Activated naive CD4-positive, alpha-beta T cell (primary cell): ENCODE measurements at places on chromosomes 2 and 18.

- DNase-seq, result no peak
These were observed 6.5 kb downstream of the NBAS start for GRCh38 chr2:15554525-15555218.

- DNase-seq, result no peak
These were observed 323.5 kb upstream of the TANK start for GRCh38 chr2:160836755-160837154.

DNA sequence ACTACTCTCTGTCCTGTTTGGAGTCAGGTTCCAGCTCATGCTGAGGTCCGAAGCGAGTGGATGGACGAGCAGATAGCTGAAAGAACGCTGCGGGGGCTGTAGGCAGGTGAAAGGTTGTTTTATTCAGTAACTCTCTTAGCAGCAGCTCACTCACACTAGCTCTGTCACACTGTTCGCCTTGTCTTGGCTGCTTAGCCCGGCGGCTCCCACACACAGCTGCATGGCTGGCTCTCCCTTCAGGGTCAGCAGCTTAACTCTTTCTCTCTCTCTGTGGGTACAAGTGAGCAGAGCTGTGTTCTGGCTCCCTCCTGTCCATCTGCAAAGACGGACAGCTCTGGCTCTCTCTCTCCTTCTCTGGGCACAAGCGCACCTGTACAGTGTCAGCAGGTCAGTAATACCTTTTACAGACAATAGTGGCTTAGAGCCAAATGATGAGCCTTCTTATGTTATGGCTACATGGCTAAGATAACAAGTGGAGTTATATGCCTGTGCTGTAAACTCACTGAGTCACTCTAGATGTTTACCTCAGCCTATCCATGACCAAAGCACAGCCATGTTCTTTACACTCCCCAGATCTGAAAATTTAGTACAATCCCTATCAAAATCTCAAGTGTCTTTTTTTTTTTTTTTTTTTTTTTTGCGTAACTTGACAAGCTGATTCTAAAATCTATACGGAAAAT is 149.3 kb downstream of the GALNT1 start:
- no peak for DNase-seq

DNA sequence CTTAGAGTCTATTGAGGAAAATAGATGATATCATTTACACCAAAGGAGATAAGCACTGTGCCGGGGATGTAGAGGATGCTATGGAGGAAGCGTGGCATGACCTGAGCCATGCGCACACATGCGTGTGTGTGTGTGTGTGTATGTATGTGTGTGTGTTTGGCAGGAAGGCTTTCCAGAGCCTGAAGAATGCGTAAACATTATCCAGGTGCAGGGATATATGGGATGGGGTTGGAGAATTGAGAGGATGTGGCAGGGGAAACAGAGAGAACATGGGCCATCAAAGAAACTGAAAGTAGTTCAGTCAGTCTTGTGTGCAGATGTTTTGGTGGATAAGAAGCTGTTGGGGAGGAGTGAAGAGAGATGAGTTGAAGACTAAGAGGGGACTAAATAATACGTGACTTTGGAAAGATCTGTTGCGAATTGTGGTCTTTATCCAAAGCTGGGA is 9.3 kb upstream of the STAT1 start:
- no peak for DNase-seq

DNA sequence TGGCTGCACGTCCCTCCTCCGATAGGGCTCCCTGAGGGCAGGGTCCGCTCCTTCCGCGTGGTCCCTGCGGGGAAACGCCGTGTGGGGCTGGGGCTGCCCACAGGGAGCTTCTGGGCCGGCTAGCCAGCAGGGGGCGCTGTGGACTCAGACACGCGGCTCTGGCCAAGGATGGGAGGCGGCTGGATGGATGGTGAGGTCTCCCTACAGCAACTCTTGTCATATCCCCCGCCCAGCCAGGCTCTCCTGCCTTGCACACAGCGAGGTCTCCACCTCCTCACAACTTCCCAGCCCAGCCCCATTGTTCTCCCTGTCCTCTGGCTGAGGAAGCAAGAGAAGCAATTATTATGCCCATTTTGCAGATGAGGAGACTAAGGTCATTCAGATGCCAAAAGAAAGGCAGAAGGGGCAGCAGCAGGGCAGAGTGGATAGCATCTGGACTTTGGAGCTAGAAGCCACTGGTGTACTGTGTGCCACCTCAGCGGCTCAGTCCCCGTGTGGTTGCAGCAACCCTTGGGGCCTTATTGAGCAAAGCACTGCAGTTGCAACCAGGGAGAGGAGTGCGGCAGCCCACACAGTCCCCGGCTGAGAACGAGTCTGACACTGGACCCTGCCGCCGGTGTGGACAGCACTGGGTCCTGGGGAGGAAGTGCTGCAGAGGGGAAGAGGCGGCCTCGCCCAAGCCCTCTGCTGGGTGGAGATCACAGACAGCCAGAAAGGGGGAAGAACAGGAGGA is 99.0 kb downstream of the ZFP36L2 start:
- peak; percentile 84 for DNase-seq

- DNase-seq, result no peak
These were observed 396.2 kb upstream of the VWC2L start for GRCh38 chr2:214014551-214015220.
